AG08396 (cell line): ENCODE measurements at places on chromosomes 13 and 19.
A peak's percentile ranks its signal among the peaks of the same experiment; 100 is the strongest.

GRCh38 chr13:44748439-44748838, 172.3 kb upstream of the TSC22D1 start:
- DNase-seq, result no peak

DNA sequence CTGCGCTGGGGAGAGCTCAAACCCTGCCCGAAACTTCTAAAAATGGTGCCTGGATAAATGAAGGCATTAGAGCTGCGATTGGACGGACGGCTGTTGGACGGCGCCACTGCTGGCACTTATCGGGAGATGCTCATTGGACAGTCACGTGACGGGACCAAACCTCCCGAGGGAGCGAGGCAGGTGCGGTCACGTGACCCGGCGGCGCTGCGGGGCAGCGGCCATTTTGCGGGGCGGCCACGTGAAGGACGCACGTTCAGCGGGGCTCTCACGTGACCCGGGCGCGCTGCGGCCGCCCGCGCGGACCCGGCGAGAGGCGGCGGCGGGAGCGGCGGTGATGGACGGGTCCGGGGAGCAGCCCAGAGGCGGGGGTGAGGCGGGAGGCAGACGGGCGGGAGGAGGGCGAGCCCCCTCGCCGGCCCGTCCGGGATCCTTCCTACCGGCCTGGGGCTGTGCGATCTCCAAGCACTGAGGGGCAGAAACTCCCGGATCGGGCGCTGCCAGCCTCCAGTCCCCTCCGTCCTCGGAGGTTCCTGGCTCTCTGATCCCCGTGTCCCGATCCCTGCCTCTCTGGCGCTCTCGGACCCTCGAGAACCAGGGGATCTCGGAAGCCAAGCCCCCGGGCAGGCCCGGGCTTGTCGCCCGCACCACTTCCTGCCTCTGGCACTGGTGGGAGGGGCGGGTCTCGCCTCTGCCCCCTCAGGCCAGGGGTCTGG, at the start of gene BAX:
Gene BAX (plus strand): TSS at position 281 of the 713 bp plus-strand sequence. CDS start 54 bp downstream, at position 335.
- DNase-seq, result peak; percentile 97

DNA sequence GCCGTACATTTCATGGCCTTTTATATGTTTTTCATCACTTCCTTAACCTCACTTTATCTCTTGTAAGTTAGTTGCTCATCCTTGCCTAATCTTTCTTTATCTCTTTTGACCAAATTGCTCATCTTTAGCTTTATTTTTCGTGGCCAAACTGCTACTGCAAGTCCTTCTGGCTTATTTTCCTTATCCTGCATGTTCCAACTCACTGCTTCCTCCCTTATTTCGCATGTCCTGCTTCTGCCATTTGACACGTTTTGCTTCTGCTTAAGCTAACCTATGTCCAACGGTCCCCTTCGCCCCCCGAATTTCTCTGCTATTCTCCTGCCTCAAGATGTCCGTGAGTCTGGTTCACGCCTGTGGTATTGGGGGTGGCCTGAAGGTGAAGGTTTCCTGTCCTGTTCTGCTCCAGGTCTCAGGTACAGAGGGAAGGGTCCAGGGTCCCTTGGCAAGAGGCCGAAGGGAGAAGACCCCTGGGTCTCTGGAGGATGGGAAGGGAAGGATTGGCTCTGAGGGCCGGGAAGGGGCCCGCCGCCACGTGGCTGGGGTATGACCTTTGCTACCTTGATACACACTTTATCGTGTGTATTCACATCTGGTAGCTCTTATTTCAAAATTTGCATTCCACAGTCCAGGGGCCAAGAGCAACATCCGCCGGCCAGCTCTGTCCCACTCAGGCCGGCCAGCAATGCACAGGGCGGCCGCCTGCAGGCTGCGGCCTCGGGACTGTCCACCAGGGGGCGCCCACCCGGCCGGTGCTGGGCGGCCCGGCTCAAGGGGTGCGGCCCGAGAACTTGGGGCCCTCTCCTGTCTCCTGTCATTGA, 2.9 kb upstream of the C19orf85 start:
- DNase-seq, result peak; percentile 89

DNA sequence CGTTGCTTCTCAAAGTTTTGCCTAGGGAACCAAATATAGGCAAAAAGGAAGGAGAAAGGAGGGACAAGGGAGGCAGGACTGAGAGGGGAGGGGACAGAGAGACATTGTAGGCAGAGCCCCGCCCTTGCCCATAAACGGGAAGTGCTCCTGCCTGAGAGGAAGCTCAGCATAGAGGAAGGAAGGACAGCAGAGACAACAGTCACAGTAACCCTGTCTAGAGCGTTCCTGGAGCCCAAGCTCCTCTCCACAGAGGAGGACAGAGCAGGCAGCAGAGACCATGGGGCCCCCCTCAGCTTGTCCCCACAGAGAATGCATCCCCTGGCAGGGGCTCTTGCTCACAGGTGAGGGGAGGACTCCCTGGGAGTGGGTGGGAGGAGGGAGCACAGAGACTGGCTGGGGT, at the start of gene CEACAM21:
Gene CEACAM21 (plus strand): TSS at position 169 of the 400 bp plus-strand sequence. CDS start 109 bp downstream, at position 278.
- no peak for DNase-seq

GRCh38 chr13:27131906-27132305, 39.7 kb downstream of the USP12 start:
- no peak for DNase-seq

DNA sequence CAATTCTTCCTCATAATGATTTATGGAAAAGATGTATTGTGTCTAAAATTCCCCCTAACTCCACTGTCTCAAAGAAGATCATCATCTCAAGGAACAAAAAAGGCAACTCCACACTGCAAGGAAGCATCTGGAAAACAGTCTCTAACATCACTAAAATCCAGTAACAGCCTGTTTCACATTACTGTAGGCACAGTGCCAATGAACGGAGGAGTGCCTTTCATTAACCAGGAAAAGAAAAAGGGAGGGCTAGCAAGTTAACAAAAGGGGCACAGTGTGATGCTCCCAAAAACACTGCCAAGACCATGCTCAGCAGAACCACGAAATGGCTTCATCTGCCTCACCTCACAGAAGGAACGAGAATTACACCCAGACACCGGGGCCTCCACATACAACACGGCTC, 8.5 kb downstream of the TMTC4 start:
- DNase-seq, result no peak

DNA sequence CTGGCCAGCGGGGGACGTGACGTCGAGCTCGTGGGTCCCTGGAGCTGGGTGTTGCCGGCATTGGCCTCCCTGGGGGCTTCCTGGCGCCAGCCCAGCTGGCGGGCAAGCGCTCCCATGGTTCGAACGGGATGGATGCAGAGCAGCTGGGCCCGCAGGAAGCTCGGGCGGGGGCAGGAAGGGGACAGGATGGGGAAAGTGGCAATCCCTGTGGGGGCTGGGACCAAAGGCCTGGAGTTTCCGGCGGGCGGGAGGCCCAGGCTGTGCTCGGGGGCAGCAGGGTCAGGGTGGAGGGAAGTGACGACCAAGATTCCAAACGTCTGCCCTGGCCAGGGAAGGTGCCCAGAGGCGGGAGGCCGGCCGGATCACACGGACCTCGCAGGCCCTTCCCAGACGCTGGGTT, 19.3 kb downstream of the PALM start:
- no peak for DNase-seq

DNA sequence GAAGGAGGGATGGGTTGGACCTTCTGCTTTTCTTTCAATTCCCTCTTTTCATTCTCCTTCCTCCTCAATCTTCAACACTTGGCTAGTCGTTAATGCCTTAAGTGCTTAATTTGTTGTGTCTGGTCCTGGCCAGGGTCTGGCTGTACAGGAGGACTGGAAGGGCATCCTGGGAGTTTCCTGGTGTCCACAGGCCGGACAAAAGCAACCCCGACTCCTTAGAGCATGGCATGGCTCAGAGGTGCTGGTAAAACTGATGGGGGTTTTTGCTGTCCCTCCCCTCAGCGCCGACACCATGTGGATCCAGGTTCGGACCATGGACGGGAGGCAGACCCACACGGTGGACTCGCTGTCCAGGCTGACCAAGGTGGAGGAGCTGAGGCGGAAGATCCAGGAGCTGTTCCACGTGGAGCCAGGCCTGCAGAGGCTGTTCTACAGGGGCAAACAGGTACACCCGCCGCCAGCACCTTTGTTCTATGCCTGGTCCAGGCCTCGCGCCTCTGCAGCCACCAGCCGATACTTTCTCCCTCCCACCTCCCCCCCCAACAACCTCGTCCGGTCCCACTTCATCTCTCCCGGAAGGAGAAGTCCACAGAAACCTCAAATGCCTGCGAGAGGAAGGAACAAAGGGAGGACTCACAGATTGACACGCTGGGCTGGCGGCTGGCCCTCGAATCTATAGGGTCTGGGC, 1.4 kb downstream of the UHRF1 start:
- peak; percentile 63 for DNase-seq

GRCh38 chr13:23541221-23541824, 28.9 kb upstream of the TNFRSF19 start:
- peak; percentile 20 for DNase-seq

DNA sequence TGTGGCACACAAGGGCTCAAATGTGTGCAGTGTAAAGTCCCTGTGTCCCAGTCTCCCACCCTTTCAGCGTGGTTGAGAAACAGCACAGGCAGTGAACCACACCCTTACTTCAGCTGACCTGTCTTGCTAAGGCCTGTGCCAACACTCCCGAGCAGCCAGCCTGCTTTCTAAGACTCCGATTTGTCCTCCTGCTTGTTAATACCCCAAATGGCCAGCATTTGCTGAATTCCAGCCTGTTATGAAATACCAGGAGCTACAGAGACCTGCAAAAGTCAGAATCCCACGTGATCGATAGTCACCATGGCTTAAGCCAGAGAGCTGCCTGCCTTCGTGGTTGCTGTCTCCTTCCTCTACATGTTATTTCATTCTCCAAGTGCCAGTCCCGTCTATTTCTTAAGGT, 200.5 kb downstream of the FGF9 start:
- no peak for DNase-seq

- DNase-seq, result no peak
These were observed 194.0 kb upstream of the PCDH17 start for GRCh38 chr13:57437587-57437986.

DNA sequence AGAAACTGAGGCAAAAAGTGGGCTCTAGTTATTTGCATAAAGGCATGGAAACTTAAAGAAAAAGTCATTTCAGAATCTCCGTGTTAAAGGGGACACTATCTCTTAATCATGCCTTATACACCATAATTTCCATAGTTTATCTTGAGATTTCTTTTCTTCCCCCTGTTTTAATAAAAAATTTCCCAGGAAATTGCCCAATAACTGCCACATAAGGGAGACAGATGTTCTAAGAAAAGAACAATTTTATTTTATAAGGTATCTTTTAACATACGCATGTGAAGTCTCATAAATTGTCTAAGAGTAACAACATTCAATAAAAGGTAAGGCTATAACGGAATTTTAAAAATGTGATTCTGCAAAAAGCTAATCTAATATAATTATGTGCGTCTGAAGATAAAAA, 371.3 kb downstream of the IRS2 start:
- no peak for DNase-seq

GRCh38 chr19:15048128-15048527, 1.2 kb upstream of the CASP14 start:
- no peak for DNase-seq

DNA sequence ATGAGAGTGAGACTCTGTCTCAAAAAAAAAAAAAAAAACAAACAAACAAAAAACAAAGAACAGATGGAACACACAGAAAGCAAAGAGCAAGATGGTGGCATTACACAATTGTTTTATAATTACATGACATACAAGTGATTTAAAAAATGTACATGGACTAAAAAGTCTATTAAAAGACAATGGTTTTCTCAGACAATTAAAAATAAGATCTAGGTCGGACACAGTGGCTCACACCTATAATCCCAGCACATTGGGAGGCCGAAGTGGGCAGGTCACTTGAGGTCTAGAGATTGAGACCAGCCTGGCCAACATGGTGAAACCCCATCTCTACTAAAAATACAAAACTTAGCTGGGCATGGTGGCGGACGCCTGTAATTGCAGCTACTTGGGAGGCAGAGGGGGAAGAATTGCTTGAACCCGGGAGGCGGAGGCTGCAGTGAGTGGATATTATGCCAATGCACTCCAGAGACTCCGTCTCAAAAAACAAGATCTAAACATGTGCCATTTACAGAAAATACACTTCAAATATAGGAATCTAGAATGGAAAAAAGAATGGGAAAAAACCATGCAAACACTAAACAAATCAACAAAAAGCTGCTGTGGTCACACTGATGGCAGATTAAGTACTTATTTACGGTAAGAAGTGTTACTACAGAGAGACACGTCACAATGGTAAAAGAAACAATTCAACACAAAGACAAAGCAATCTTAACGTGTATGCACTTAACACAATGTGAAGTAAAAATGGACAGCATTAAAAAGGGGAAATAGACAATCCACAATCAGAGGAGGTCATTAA, 26.7 kb downstream of the MIER2 start:
- DNase-seq, result no peak

DNA sequence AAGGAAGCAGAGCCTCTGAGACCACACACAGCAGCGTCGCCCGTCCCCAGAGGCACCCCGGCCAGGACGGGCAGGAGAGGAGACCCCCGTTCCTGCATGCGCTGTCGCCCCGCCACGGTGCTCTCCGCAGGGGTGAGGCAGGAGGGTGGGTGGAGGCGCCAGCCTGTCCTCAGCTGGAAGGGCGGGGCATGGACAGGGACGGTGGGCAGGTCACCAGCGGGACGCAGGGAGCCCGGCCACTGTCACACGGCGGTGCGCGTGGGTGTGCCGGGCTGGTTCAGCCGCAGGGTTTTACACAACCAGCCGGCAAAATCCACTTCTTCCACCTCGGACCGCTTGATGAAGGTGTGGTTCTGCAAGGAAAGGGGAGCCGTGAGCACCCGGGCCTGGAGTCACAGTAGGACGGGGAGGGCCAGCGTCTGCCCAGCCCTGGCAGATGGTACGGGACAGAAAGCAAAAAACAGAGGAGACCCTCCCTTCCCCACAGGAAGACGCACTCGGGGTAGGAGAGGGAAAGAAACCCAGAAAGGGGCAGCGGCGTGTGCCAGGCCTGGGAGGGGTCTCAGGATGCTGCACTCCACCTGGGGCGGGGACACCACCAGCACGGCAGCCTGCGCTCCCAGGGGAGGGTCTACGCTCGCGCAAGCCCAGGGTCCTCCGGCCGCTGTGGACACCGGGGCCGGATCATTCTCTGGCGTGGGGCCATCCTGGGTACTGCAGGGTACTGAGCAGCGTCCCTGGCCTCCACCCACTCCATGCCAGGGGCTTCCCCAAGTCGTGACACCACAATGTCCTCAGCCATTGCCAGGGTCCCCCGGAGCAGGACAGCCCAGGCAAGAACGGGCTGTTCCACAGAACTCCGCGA, 23.9 kb upstream of the ZBTB7A start:
- DNase-seq, result no peak

DNA sequence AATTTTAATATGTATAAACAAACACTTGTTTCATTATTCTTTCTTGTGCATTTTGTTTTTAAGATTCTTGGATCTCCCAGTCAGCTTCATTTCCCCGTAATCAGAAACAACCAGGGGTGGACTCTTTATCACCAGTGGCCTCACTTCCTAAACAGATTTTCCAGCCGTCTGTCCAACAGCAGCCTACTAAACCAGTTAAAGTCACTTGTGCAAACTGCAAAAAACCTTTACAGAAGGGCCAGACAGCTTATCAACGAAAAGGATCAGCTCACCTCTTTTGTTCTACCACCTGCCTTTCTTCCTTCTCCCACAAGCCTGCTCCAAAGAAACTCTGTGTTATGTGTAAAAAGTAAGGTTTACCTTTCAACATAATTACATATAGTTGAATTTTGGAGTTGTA, 44.3 kb downstream of the ZMYM2 start:
- DNase-seq, result no peak
